ENCODE measurements at places on chromosomes 6 and 20. TPM values are rescaled to one million over a fixed set of nuclear protein-coding genes. Genes with fewer than 3 reads are reported as not detected.

NRSN1 gene
- total RNA-seq = not detected

KHDC1L gene
- total RNA-seq = not detected

WFDC10B gene
- not detected for total RNA-seq

SH3BGRL2 gene
- total RNA-seq = 60.6 TPM

MAK gene
- total RNA-seq = 0.49 TPM

UNC5CL gene
- 0.19 TPM for total RNA-seq

MOG gene
- total RNA-seq = not detected

BPIFB1 gene
- total RNA-seq = not detected

F13A1 gene
- 9.7 TPM for total RNA-seq

ME1 gene
- total RNA-seq = 12.8 TPM

GRCh38 chr6:15475261-15475660, 187.6 kb downstream of the DTNBP1 start:
- no peak for DNase-seq

GRCh38 chr6:150191809-150192208, 49.0 kb downstream of the PPP1R14C start:
- DNase-seq = no peak

GRCh38 chr6:9225441-9225871, 790.1 kb upstream of the SLC35B3 start:
- no peak for DNase-seq

DNA sequence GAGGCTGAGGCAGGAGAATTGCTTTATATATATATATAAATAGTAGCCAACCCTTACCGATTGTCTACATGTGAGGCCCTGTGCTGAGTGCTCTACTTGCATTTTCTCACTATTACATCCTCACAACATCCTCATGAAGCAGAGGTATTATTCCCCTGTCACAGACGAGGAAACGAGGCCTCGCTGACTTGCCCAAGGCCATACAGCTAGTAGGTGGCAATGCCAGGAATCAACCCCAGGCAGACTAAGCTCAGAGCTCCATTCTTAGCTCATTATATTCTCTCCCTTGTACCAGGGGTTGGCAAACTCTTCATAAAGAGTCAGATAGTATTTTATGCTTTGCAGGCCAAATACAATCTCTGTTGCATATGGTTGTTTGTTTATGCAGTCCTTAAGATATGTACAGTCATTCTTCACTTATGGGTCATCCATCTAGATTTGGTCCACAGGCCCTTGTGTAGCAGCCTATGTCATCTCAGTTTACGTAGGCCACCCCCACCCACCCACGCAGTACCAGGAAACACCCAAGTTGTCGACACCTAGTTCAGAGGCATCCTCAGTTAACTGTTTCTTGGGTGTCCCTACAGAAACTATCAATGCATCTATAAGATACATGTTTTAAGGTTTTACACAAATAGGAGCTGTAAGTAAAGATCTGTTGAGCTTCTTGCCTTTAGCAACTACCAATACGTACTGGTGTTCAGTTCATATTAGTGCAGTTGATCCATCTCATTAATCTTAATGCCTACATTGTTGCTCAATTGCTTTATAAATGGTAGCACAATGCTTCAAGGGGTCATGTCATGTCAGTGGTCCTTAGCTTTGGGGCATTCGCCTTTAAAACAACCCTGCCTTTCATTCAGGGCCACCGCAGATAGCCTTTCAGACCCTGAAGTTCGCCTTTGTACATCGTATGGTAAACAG, 3.0 kb downstream of the CASS4 start:
- DNase-seq = no peak

DNA sequence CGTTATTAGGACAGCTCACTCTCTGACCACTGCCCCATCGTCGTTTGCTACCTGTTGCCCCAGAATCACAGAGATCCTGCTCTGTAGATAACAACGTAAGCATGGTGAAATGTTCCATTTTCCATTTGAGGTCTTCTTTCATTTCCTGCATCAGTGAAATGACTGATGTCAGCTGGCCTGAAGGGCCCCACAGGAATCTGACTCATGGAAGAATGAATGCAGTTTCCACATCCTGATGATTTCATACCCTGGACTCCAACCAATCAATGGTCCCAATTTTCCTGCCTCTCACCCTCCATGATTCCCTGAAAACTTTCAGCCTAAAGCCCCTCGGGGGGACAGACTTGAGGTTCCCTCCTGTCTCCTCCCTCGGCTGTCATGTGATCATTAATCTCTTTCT, 394.4 kb upstream of the CDH4 start:
- DNase-seq = no peak

DNA sequence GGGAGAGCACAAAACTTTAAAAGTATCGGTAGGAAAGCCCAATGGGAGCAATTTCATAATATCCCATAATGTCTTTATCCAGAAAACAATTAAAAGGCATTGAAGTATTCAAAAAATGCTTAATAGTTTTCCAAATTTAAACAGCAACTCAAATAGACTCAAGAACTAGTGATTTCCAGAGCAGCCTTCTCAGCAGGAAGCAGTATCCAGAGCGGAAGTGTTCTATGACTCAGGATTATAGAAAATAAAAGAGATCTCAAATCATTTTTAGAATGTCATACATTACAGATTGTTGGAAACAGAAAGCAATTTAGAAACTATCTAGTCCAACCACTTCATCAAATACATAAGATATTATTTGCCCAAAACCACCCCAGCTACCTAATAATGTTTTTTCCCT, 79.3 kb downstream of the COL12A1 start:
- no peak for DNase-seq

- no peak for DNase-seq
Observed at GRCh38 chr20:52132337-52132736, 59.2 kb downstream of the ZFP64 start.

GRCh38 chr6:20919677-20920385, 385.6 kb downstream of the CDKAL1 start:
- DNase-seq = no peak

GRCh38 chr6:45436544-45437438, 59.1 kb upstream of the SUPT3H start:
- DNase-seq = no peak

GRCh38 chr6:129871221-129871620, 10.1 kb upstream of the TMEM244 start:
- DNase-seq = no peak

- DNase-seq = no peak
Observed at GRCh38 chr6:78995946-78996345, 82.1 kb downstream of the PHIP start.

GRCh38 chr6:69584536-69584912, 212.3 kb downstream of the LMBRD1 start:
- DNase-seq = no peak

GRCh38 chr20:6184086-6184485, 61.3 kb upstream of the FERMT1 start:
- no peak for DNase-seq

GRCh38 chr6:24145690-24146131, 19.7 kb downstream of the NRSN1 start:
- DNase-seq = no peak

GRCh38 chr6:48249071-48249470, 138.1 kb upstream of the PTCHD4 start:
- no peak for DNase-seq

DNA sequence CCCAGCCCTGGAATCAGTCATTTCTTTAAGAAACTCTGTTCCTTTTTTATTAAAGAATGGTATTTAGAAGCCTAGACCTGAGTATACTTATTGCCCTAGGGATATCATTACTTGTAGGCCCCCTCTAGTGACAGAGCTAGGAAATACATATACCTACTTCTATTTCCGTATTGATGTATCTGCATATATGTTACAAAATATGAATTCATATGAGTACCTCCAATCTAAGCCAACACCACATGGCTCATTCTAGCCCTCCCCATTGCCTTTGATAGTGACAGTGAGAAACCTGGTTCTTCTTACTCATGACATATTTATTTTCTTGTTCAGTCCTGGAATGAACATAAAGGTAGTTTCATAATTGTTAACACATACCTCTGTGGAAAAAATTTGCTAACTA, 137.2 kb downstream of the FARS2 start:
- DNase-seq = no peak

DNA sequence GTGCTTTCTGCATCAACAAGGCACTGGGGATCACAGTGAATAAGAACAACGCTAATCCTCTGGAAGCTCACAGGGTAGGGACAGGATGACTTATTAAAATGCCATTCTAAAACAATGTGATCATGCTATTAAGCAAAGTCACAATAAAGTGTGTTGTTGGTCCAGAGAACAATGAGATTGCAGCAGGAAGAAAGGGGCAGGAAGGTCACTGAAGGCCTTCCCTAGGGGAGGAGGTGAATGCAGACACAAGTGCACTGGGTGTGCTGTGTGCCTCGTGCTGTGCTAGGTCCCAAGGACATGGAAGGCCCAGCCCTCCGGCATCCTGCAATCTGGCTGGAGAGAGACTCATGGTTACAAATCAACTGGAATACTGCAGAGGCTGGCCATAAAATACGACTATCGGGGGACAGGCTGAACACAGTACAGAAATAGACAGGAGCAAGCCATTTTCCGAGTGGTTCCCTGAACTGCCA, 55.7 kb downstream of the LYRM4 start:
- DNase-seq = no peak

DNA sequence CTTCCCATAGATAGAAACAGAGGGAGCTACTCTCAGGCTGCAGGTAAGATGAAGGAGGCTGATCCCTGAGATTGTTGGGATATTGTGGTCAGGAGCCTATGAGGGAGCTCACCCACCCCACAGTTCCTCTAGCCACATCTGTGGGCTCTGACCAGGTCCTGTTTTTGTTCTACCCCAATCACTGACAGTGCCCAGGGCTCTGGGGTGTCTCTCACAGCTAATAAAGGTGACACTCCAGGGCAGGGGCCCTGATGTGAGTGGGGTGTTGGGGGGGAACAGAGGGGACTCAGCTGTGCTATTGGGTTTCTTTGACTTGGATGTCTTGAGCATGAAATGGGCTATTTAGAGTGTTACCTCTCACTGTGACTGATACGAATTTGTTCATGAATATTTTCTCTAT, 2.8 kb downstream of the HLA-F start:
- no peak for DNase-seq

All from suprapubic skin (tissue), 4 donors.